ENCODE measurements at places on chromosomes 2 and 18. TPM values are rescaled to one million over a fixed set of nuclear protein-coding genes. Genes with fewer than 3 reads are reported as not detected.

Gene TMEM163
- total RNA-seq, result not detected

Gene KIF1A
- under 0.01 TPM for total RNA-seq

Gene FRZB
- 1.4 TPM for total RNA-seq

Gene MOGAT1
- not detected for total RNA-seq

Gene AFTPH
- 41.6 TPM for total RNA-seq

Gene SP140
- total RNA-seq, result 0.26 TPM

Gene ACKR3
- total RNA-seq, result 44.4 TPM

Measured in articular chondrocyte of knee joint (primary cell).